Naive thymus-derived CD8-positive, alpha-beta T cell (primary cell): ENCODE measurements at places on chromosomes 3 and 15. TPM values are rescaled to one million over a fixed set of nuclear protein-coding genes. Genes with fewer than 3 reads are reported as not detected.

The THAP10 gene
- not detected for polyA plus RNA-seq

The KBTBD13 gene
- polyA plus RNA-seq, result not detected

The SPTSSB gene
- 0.21 TPM for polyA plus RNA-seq

The CA12 gene
- polyA plus RNA-seq, result not detected

The SLC35A5 gene
- polyA plus RNA-seq, result 11.4 TPM

The GADL1 gene
- not detected for polyA plus RNA-seq

The TMCO5A gene
- polyA plus RNA-seq, result not detected

The EAF1 gene
- polyA plus RNA-seq, result 7.7 TPM

The B3GALNT1 gene
- 2.5 TPM for polyA plus RNA-seq
